ENCODE measurements at places on chromosomes 5 and 9.
A peak's percentile ranks its signal among the peaks of the same experiment; 100 is the strongest.

- no peak for DNase-seq
Observed at GRCh38 chr5:952597-953271, 55.9 kb upstream of the NKD2 start.

DNA sequence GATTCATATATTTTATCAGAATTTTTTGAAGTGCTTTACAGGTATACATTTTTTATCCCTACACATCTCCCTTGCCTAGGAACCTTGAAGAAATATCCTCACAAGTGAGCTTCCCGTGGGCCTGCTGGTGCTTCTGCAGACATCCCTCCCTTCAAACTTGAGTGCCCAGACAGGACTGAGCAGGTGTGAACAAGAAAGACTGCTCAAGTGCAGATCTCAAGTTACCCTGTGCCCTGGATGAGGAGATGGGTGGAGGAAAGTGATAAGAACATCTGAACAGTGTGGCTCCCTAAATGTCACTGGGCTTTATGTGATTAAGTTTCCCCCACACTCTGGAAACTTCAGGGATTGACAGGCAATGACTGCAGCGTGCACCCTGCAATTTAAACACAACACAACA lies 209.8 kb downstream of the TLE1 start:
- DNase-seq = no peak

GRCh38 chr9:72650206-72650605 lies 128.8 kb downstream of the TMC1 start:
- peak; percentile 36 for DNase-seq

GRCh38 chr5:37900692-37901091 lies 60.9 kb upstream of the GDNF start:
- peak; percentile 34 for DNase-seq

DNA sequence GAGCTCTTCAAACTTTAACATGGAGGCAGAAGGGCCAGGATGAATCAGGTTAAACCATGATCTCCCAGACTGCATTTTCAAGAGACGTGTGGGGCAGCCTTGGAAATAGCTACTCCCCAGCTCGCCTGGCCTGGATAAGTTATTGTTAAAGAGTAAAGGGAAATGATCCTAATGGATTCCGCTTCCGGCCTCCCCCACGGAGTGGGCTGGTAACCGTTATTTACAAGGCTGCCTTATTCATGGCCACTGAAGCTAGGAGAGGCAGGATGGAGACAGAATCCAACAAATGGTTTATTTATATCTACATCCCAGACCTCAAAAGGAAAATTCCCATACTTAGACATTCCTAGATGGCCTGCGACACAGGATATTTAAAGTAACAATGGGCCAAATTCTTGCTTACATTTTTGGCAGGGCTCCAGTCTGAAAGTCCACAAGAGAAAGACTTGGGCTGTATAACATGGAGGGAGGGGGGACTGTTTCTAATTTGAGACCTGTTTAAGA lies 27.9 kb downstream of the SPRY4 start:
- peak; percentile 62 for DNase-seq

DNA sequence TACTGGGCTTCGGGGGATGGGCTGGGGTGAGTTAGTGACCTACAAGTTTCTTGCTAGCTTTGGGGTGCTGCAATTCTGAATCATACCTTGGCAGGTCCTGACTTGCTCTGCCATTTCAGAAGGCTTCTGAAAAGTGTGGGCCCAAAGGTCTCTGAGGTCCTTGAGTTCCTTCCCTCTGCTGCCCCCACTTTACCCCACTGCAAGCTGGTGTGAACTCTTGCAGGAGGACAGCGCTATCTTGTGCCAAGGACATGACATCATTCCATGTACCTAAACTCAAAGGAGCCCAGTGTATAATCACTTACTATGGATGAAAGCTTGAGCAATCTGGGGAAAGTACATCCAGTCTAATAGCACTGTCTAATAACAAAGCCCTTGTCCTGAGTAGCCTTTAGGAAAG lies 157.4 kb downstream of the RMI1 start:
- no peak for DNase-seq

DNA sequence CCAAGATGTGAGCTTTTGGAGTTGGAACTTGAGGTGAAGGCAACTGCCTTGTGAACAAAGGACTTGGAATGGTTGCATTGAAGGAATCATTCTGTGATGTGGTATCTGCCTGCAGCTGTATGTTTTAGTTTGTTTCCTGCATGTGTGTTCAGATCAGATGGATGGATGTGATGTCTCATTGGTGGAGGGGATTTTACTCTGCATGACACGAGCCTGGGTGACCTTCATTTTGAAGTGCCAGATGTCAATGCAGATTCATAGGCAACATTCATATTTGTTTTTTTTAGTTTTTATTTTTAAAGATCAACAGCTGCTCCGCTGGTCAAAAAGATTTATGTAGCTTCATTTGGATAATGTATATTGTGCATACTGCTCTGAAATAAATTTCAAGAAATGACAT lies 13.5 kb downstream of the FBXL7 start:
- DNase-seq = no peak

DNA sequence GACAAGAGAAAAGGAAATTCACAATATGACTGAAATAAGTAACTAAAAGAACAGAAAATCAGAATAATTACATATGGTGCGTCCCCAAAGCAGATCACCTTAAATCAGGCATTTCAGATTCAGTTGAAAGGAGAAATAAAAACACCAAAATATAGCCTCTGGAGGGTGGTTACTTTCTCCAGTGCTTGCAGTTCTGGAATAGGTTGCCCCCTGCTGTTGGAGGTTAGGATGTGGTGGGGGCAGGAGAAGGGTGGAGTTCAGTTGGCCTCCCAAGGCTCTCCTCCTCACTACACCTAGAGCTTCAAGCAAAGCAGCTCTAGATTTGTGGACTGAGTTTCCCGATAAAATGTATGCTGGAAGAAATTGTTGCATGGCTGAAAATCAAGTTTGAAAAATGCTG lies 338.2 kb upstream of the TLE4 start:
- DNase-seq = peak; percentile 15

DNA sequence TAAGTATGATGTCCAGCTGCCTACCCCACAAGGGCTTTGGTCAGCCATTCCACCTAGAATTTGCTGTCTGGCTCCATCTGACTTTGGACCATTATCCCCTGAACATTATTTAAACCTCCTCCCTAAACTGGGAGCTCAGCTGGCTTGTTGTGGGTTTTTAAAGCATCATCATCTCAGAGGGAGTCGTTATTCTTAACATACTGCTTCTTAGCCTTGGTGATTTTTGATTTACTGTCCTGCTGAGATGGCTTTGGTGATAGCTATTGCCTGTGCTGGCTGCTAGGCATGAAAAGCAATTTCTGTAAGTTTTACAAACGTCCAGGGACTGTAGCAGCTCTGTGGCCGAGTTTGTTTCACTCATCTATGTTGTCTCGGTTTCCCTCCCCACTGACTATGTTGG lies 256.1 kb downstream of the NR3C1 start:
- DNase-seq = no peak

GRCh38 chr5:74408150-74409043 lies 232.1 kb downstream of the ENC1 start:
- DNase-seq = no peak

GRCh38 chr5:180113660-180114303 lies 42.2 kb upstream of the RNF130 start:
- DNase-seq = no peak

DNA sequence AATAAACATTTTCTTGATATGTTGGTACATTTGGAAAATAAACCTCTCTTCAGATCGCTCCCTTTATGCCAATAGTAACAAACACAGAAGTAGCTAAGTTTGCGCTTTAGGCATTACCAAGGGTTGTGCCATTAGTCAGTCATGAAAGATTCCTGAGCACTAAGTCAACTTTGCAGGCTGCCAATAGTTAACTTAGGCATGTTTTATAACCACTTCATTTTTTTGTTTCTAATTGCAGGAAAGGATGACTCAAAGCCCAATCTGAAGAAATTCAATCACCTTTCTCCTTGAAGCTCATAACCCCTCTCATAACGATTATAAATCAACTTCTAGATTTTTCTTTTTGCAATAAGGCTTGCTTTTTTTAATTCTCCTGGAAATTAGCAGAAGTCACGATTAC lies 517.0 kb downstream of the AGTPBP1 start:
- DNase-seq = peak; percentile 67

GRCh38 chr5:89028595-89029285 lies 145.8 kb upstream of the MEF2C start:
- no peak for DNase-seq

DNA sequence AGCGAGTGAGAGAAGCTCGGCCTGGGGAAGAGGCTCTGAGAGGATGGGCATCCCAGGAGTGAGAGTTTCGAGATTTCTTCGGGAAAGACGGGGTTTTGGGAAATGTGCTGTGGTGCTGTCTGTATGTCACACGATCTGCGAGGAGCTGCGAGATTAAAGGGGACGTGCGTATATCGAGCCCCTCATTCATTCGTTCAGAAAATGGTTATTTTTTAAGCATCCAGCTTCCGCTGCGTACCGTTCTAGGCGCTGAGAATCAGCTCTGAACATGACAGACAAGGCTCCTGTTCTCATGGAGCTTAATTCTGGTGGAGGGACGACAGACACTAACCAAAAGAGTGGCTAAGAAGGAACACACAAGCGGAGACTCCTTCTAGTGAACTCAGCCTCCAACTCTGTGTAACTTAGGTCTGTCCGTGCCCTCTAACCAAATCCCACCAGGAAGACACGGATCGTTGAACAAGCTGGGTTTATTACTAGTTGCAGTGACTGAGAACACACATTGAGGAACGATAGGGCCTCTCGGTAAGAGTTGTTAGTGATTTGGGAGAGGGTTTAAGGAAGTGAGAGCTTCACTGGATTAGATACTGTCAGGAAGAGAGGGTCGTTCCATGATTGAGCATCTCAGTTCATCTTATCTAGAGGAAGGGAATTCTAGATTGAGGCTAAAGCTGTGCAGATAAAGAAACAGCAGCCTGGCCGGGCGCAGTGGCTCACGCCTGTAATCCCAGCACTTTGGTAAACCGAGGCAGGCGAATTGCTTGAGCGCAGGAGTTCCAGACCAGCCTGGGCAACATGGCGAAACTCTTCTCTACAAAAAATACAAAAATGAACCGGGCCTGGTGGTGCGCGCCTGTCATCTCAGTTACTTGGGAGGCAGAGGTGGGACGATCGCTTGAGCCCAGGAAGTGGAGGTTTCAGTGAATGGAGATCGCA lies 1.0 kb upstream of the FBXW11 start:
- no peak for DNase-seq

- no peak for DNase-seq
Observed at GRCh38 chr9:7520396-7520795, 279.2 kb downstream of the DMAC1 start.

GRCh38 chr9:110579862-110580219 lies 300 bp upstream of the SVEP1 start:
- DNase-seq = no peak

- no peak for DNase-seq
Observed at GRCh38 chr5:169357291-169357690, 56.4 kb upstream of the SLIT3 start.

DNA sequence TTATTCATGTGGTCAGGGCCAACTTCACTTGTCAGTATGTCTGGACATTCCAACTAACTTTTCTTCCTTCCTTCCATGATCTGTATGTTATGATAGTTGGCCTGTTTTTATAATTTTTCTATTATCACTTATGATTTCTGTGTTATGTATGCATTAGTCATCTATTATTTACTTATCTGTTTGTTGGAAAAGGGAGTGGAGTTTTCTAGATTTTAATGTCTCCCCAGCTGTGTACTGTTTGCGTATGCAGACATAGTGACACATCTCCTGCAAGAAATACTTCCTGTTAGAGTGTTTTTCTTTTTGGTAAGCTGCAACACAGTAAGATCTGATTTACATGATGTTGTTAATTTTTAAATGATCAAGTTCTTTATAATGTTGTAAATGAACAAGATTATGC lies 8.7 kb upstream of the INSYN2B start:
- DNase-seq = no peak

- DNase-seq = no peak
Observed at GRCh38 chr5:142008813-142009212, 4.0 kb downstream of the GNPDA1 start.

DNA sequence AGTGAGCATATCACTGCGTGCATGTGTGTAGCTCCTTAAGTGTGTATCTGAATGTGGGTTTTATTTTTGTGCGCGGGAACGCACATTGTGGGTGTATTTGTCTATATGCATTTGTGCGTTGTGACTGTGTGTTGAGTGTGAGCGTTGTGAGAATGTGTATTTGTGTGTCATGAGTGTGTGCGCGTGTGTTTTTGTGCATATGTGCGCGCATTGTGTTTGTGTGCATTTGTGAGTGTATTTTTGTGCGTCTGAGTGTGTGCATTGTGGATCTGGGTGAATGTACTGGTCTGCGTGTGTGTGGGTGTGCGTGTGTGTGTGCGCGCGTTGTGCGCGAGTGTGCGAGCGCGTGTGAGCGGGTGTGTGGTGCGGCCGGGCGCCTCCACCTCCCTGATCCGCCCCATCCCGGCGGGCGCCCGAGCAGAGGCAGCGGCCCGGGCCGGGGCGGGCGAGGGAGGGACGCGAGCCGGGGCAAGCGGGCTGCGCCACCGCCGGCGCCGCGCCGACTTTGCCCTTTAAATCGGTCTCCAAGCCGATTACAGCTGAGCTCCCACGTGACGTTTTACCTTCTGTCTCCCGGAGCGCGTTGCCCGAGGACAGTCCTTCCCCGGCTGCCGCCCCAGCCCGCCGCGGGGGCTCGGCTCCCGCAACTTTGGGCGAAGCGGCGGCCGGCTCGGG lies at the start of gene RASGRF2:
Gene RASGRF2, plus strand, starts transcription at position 596 of the 675 bp plus-strand sequence. CDS start 376 bp downstream, outside the sequence.
- no peak for DNase-seq

DNA sequence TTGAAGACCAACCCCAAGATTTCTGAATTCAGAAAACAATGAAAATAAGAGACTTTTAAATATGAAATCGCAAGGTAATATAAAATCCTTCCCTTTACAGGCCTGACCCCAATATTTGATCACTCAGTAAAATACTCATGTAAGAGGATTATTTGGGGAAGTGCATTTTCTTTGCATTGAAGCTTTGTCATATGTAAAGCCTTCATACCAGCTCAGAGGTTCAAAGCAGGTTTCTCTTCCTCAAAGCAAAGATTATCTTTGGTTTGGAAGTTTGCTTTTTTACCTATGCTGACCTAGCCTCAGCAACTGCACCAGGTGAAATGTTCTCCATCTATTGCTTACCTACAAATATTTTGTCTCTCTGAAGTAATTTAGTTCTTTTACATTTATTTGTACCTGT lies 106.5 kb upstream of the PARP8 start:
- DNase-seq = no peak

GRCh38 chr5:157494178-157494832 lies 34.3 kb downstream of the NIPAL4 start:
- DNase-seq = no peak

DNA sequence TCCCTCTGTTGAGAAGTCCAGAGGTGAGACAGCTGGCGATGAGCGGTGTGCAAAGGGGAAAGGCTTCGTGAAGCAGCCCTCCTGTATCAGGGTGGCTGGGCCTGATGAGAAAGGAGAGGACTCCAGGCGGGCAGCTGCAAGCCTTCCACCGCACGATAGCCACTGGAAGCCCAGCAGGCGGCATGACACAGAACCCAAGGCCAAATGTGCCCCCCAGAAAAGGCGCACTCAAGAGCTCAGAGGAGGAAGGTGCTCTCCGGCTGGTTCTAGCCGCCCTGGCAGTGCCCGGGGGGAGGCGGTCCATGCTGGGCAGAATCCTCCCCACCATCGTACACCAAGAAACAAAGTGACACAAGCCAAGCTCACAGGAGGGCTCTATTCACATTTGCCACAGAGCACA lies 60.3 kb downstream of the TEX10 start:
- no peak for DNase-seq

- DNase-seq = no peak
Observed at GRCh38 chr5:116814626-116815385, 240.2 kb upstream of the SEMA6A start.
